ENCODE measurements at places on chromosomes 7 and 10.

- H3K27me3 ChIP-seq = no peaks in the 10 kb centered on the region
- no peak overlapping the region for H3K27ac ChIP-seq
- H3K4me3 ChIP-seq = no peak overlapping the region
- H3K36me3 ChIP-seq = no peaks in the 10 kb centered on the region
- H3K4me1 ChIP-seq = peaks cover 2% of the 10 kb centered on the region
Observed at GRCh38 chr10:1169981-1170866, 114.0 kb downstream of the WDR37 start.

GRCh38 chr10:71893920-71894319 lies 42.9 kb upstream of the PSAP start:
- H3K27me3 ChIP-seq = peaks cover 8% of the 10 kb centered on the region
- H3K36me3 ChIP-seq = no peaks in the 10 kb centered on the region
- H3K4me3 ChIP-seq = no peak overlapping the region
- peaks cover 5% of the 10 kb centered on the region for H3K4me1 ChIP-seq
- H3K27ac ChIP-seq = no peak overlapping the region
- DNase-seq = no peak

- H3K27ac ChIP-seq = no peak overlapping the region
- no peaks in the 10 kb centered on the region for H3K27me3 ChIP-seq
- H3K4me3 ChIP-seq = no peak overlapping the region
- H3K36me3 ChIP-seq = no peaks in the 10 kb centered on the region
- H3K4me1 ChIP-seq = no peaks in the 10 kb centered on the region
- no peak for DNase-seq
Observed at GRCh38 chr7:125355899-125356298, 426.3 kb upstream of the POT1 start.

- peaks cover 18% of the 10 kb centered on the region for H3K27me3 ChIP-seq
- no peaks in the 10 kb centered on the region for H3K36me3 ChIP-seq
- no peaks in the 10 kb centered on the region for H3K4me1 ChIP-seq
- no peak overlapping the region for H3K27ac ChIP-seq
Observed at GRCh38 chr10:69492091-69492745, 41.0 kb downstream of the TSPAN15 start.

DNA sequence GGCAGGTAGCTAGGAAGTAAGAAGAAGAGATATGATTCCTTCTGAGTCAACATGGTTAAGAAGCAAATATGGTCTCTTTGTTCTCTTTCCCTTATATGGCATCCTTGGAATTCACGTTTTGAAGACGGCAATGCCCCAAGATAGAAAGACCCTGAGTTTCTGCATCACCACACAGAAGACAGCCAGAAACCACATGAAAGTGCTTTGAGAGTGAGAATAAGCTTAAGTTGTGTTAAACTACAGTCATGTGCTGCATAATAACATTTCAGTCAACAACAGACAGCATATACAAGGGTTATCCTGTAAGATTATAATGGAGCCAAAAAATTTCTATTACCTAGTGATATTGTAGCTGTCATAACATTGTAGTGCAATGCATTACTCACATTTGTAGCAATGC lies 89.9 kb upstream of the STEAP1 start:
- no peaks in the 10 kb centered on the region for H3K36me3 ChIP-seq
- no peak overlapping the region for H3K27ac ChIP-seq
- DNase-seq = no peak
- H3K4me3 ChIP-seq = no peak overlapping the region
- no peaks in the 10 kb centered on the region for H3K4me1 ChIP-seq

- DNase-seq = no peak
- no peak overlapping the region for H3K27ac ChIP-seq
- H3K4me1 ChIP-seq = no peaks in the 10 kb centered on the region
- H3K36me3 ChIP-seq = peaks cover 18% of the 10 kb centered on the region
Observed at GRCh38 chr7:135964791-135965190, 12.4 kb downstream of the MTPN start.

- H3K4me1 ChIP-seq = peaks cover 17% of the 10 kb centered on the region
- no peak for DNase-seq
- peaks cover 4% of the 10 kb centered on the region for H3K36me3 ChIP-seq
- H3K4me3 ChIP-seq = no peak overlapping the region
- peaks cover 20% of the 10 kb centered on the region for H3K27me3 ChIP-seq
Observed at GRCh38 chr10:132707776-132708171, 78.2 kb downstream of the NKX6-2 start.

DNA sequence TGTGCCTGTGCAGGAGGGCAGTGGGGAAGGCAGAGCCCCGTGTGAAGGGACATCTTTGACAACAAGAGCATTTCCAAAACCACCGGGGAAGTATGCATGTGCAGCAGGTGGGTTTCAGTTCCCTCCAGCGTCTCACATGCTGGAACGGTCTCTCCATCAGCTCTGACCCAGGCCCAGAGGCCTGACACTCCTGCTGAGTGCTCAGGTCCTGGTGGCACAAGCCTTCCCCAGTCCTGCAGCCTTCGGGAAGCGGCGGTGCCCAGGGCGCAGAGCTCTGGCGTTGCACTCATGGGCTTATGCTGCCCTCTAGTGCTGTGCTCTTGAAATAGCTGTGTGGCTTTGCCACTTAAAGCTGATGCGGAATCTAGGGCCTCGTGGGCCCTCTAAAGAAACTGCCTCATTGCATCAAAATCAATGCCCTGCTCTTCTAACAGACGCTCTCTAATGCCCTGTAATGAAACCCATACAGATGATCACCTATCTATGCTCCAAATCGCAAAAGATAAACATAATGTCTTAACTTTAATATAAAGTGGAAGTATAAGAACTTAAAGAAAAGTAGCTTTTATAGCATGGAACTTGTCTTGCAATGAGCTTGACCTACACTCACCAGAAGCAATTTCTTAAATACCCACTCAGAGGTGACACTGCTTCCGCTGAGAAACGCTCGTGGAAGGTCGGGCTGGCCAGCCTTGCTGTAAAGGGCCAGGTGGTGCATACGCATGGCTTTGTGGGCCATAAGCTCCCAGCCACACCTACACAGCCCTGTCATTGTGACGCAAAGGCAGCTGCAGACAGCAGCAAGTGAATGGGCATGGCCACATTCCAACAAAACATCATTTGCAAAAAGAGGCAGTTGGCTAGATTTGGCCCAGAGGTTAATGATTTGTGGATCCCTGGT lies 38.6 kb downstream of the CLRN3 start:
- H3K4me3 ChIP-seq = no peak overlapping the region
- DNase-seq = peak; percentile 73
- no peaks in the 10 kb centered on the region for H3K27me3 ChIP-seq
- H3K4me1 ChIP-seq = peaks cover 11% of the 10 kb centered on the region
- no peak overlapping the region for H3K27ac ChIP-seq
- no peaks in the 10 kb centered on the region for H3K36me3 ChIP-seq

- H3K27me3 ChIP-seq = no peaks in the 10 kb centered on the region
- no peak overlapping the region for H3K27ac ChIP-seq
- H3K4me1 ChIP-seq = peaks cover 7% of the 10 kb centered on the region
- no peaks in the 10 kb centered on the region for H3K36me3 ChIP-seq
- peak overlapping the region; percentile 67 for H3K4me3 ChIP-seq
Observed at GRCh38 chr10:110211465-110211843, 4.0 kb downstream of the MXI1 start.

GRCh38 chr7:148395990-148396716 lies 194.4 kb upstream of the C7orf33 start:
- peaks cover 23% of the 10 kb centered on the region for H3K4me1 ChIP-seq
- H3K27me3 ChIP-seq = no peaks in the 10 kb centered on the region
- H3K4me3 ChIP-seq = no peak overlapping the region
- DNase-seq = no peak
- H3K27ac ChIP-seq = no peak overlapping the region

DNA sequence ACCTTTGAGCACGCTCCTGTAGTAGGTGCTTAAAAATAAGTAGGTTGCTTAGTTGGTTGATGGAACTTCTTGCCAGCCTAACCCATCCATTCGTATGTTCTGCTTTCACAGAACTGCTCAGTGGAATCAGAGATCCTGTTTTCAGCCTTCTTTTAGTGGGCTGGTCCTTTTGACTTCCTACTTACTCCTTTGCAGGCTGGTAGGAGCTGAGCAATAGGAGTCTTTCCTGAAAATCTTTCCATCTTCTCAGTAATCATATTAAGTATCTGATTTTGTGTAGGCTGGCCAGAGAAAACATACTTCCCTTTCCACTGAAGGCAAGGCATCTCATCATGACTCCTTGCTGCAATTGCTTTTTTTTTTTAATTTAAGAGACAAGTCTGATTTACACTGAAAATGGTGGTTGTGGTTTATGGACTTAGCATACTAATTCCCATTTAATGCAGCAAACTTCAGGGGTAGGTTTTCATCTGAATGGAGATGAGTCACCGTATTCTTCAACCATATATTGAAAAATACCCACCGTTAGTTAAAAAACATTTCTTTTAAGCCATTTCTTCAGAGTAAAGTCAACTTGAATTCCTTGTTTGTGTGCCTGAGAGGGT lies 208.0 kb downstream of the ZNF365 start:
- no peak overlapping the region for H3K4me3 ChIP-seq
- no peaks in the 10 kb centered on the region for H3K36me3 ChIP-seq
- H3K27me3 ChIP-seq = no peaks in the 10 kb centered on the region
- H3K27ac ChIP-seq = no peak overlapping the region

DNA sequence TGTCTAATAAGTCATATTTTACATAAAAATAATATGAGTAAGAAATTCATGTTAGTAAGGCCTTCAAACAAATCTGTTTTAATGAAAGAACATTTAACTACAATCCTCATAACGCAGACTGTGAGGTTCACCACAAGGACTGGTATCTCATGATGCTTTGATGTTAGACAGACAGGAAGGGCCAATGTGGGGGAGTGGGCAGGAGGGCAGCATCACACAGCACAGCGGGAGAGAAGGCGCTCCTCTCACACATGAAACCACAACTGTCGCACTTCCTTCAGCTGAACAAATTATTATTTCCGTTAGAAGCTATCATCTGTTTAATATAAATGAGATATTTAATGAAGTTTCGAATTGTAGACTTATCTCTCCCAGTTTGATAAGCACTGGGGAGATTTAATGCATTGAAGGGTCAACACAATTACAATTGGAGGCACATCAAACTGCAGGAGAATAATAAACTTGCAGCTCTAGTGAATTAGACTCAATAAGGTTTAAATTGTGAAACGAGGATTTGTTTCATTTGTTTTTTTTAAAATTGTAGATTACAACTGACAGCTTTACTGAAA lies 466.1 kb downstream of the PARD3 start:
- no peak overlapping the region for H3K27ac ChIP-seq
- H3K27me3 ChIP-seq = no peaks in the 10 kb centered on the region
- H3K36me3 ChIP-seq = no peaks in the 10 kb centered on the region
- H3K4me3 ChIP-seq = no peak overlapping the region
- no peaks in the 10 kb centered on the region for H3K4me1 ChIP-seq

- peaks cover 24% of the 10 kb centered on the region for H3K4me1 ChIP-seq
- no peak overlapping the region for H3K27ac ChIP-seq
- no peak for DNase-seq
- no peaks in the 10 kb centered on the region for H3K36me3 ChIP-seq
Observed at GRCh38 chr7:42688056-42688371, 223.9 kb downstream of the C7orf25 start.

DNA sequence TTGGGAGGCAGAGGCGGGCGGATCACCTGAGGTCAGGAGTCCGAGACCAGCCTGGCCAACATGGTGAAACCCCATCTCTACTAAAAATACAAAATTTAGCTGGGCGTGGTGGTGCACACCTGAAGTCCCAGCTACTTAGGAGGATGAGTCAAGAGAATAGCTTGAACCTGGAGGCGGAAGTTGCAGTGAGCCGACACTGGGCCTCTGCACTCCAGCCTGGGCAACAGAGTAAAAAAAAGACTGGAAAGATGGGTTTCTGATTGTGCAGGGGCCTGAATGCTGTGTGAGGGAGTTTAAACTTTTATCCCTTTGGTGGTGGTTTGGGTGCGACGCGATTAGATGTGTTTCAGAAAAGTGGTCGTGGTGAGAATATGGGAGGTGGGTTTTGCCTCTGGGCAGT lies 1.8 kb downstream of the CHST12 start:
- no peak overlapping the region for H3K4me3 ChIP-seq
- H3K27me3 ChIP-seq = no peaks in the 10 kb centered on the region
- H3K4me1 ChIP-seq = peaks cover 15% of the 10 kb centered on the region
- H3K36me3 ChIP-seq = no peaks in the 10 kb centered on the region
- DNase-seq = no peak

- no peaks in the 10 kb centered on the region for H3K27me3 ChIP-seq
- H3K4me3 ChIP-seq = no peak overlapping the region
- no peaks in the 10 kb centered on the region for H3K36me3 ChIP-seq
- no peak for DNase-seq
- H3K4me1 ChIP-seq = no peaks in the 10 kb centered on the region
Observed at GRCh38 chr7:33298848-33299247, 169.5 kb downstream of the BBS9 start.

- DNase-seq = no peak
- H3K27me3 ChIP-seq = peaks cover 28% of the 10 kb centered on the region
- no peak overlapping the region for H3K4me3 ChIP-seq
- H3K27ac ChIP-seq = no peak overlapping the region
- H3K36me3 ChIP-seq = no peaks in the 10 kb centered on the region
Observed at GRCh38 chr7:72446591-72447462, 34.7 kb upstream of the CALN1 start.

- no peak overlapping the region for H3K4me3 ChIP-seq
- no peaks in the 10 kb centered on the region for H3K4me1 ChIP-seq
Observed at GRCh38 chr10:98486421-98486820, 39.7 kb upstream of the HPS1 start.

GRCh38 chr10:74610299-74610698 lies 216.1 kb upstream of the KAT6B start:
- no peaks in the 10 kb centered on the region for H3K4me1 ChIP-seq
- DNase-seq = no peak
- H3K27ac ChIP-seq = no peak overlapping the region
- no peak overlapping the region for H3K4me3 ChIP-seq
- H3K27me3 ChIP-seq = no peaks in the 10 kb centered on the region

- H3K27ac ChIP-seq = no peak overlapping the region
- no peaks in the 10 kb centered on the region for H3K27me3 ChIP-seq
- H3K36me3 ChIP-seq = no peaks in the 10 kb centered on the region
- peaks cover 3% of the 10 kb centered on the region for H3K4me1 ChIP-seq
- H3K4me3 ChIP-seq = no peak overlapping the region
Observed at GRCh38 chr7:91239171-91239604, 25.0 kb upstream of the FZD1 start.

GRCh38 chr10:105188737-105189462 lies 547.8 kb downstream of the SORCS3 start:
- DNase-seq = no peak
- H3K4me1 ChIP-seq = no peaks in the 10 kb centered on the region
- H3K4me3 ChIP-seq = no peak overlapping the region
- no peak overlapping the region for H3K27ac ChIP-seq

DNA sequence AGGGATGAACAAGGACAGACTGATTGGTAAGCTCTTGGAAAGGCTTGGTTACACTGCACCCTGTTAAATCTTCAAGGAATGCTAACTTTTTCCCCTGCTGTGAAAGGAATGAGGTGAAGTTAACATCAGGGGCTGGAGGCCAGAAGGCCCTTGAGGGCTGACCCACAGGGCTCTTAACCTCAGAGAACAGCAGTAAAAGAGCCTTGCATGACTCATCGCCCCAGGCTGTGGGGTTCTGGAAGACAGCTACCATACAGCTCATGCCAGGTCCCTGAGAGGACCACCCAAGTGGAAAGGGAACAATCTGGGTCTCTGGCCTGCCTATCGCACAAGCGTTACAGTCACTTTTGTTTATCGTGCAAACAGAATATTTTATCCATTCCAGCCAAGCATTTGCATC lies 54.4 kb downstream of the CYP2C9 start:
- no peaks in the 10 kb centered on the region for H3K27me3 ChIP-seq
- no peak for DNase-seq
- H3K27ac ChIP-seq = no peak overlapping the region
- H3K36me3 ChIP-seq = no peaks in the 10 kb centered on the region
- H3K4me3 ChIP-seq = no peak overlapping the region

GRCh38 chr10:31804352-31804810 lies 124.2 kb downstream of the ARHGAP12 start:
- no peak overlapping the region for H3K4me3 ChIP-seq
- H3K27me3 ChIP-seq = no peaks in the 10 kb centered on the region
- no peak for DNase-seq
- H3K4me1 ChIP-seq = no peaks in the 10 kb centered on the region

GRCh38 chr7:71775648-71776047 lies 636.5 kb downstream of the CALN1 start:
- H3K36me3 ChIP-seq = no peaks in the 10 kb centered on the region
- H3K4me3 ChIP-seq = no peak overlapping the region
- peaks cover 6% of the 10 kb centered on the region for H3K4me1 ChIP-seq
- H3K27ac ChIP-seq = no peak overlapping the region

All from neuronal stem cell (in vitro differentiated cells).